ENCODE measurements at places on chromosomes 1 and 21. TPM values are rescaled to one million over a fixed set of nuclear protein-coding genes. Genes with fewer than 3 reads are reported as not detected.

Gene ZNF648
- total RNA-seq, result not detected

Gene ERG
- not detected for total RNA-seq

GRCh38 chr1:25631750-25632485 lies 15.3 kb downstream of the MAN1C1 start:
- DNase-seq, result no peak

DNA sequence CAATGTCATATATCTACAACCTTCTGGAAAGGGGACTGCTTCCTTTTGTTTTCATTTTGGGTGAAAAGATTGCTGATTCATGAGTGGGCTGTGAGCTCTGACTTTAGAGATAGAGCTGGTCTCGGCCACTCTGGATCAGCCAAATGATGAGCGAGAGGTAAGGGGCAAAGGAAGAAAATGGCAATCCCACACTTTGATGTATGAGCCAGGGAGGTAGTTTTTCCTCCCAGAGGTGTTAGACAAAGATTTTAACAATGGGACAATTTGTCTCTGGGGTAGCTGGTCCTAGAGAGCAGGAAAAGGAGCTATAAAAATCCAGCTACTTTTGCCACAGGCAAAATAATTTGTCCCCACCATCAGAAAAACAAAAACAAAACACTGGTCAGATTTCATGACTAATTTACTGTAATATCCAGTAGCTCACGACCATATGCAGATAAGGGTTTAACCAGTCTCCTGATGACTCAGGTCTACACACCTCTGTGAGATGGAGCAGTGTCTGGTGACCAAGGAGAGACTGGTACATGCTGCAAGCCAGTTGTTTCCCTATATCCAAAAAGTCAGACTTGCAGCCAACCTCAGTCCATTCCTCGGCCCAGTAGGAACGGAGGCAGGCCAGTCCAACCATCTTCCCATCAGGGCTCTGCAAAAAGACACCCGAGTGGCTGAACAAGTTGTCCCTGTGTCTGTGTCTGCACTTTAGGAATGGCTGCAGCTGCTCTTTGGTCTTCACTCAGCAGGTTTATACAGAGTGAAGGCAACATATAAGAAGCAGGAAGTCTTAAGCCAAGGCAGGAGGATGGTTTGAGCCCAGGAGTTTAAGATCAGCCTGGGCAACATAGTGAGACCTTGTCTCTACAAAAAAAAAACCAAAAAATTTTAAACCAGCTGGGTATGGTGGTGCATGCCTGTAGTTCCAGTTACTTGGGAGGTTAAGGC lies 29.2 kb downstream of the DNASE2B start:
- no peak for DNase-seq

GRCh38 chr1:231155808-231156207 lies 6.0 kb upstream of the TRIM67 start:
- DNase-seq, result no peak

- no peak for DNase-seq
Observed at GRCh38 chr21:31713973-31714740, 17.8 kb downstream of the SCAF4 start.

GRCh38 chr1:108125312-108126138 lies 74.6 kb downstream of the SLC25A24 start:
- DNase-seq, result peak; percentile 77

Data from naive thymus-derived CD8-positive, alpha-beta T cell (primary cell).